ENCODE measurements at places on chromosomes 2 and 18. TPM values are rescaled to one million over a fixed set of nuclear protein-coding genes. Genes with fewer than 3 reads are reported as not detected.

SIX3 gene
- total RNA-seq: 0.48 TPM

TET3 gene
- 39.9 TPM for total RNA-seq

- DNase-seq: no peak
Measured at GRCh38 chr2:94999431-94999883, 26.1 kb upstream of the MAL start.

DNA sequence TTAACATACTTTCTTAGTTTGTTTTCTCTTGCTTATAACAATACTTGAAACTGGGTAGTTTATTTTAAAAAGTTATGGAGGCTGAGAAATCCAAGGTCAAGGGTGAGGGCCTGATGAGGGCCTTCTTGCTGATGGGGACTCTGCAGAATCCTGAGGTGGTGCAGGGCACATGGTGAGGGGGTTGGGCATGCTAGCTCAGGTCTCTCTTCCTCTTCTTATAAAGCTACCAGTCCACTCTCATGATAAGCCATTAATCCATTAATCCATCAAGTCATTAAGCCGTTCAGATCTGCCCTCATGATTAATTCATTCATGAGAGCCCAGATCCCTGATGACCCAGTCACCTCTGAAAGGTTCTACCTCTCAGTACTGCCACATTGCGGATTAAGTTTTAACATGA, 21.4 kb downstream of the ALMS1 start:
- DNase-seq: no peak

DNA sequence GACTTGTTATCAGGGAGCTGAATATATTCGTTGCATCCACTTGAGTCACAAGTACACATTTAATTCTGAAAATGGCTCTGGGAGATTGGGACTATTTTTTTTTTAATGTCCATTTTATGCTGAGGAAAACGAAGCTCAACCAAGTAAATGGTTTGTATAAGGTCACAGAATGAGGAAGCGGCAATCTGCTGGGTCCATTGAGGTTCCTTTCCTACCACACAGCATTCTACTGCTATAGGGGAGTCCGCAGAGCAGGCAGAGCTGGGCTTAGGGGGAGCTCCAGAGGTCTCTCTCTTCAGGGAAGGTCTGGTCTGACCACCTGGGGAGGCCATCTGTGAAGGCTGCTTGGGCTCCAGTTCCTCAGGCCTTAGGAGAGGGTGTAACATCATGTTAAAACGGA, 77.9 kb downstream of the MCFD2 start:
- DNase-seq: no peak

GRCh38 chr2:19801367-19802080, 100.3 kb downstream of the TTC32 start:
- peak; percentile 98 for DNase-seq

DNA sequence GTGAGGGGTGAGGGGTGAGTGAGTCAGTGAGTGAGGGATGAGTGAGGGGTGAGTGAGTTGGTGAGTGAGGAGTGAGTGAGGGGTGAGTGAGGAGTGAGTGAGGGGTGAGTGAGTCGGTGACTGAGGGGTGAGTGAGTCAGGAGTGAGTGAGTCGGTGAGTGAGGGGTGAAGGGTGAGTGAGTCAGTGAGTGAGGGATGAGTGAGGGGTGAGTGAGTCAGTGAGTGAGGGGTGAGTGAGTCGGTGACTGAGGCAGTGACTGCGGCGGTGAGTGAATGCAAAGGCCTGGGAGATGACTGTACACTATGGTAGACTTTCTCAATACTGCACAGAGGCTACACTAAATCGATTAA, 16.6 kb downstream of the THAP4 start:
- DNase-seq: peak; percentile 29

Measured in astrocyte (in vitro differentiated cells and primary cell).